Esophagus squamous epithelium (tissue), 5 donors: ENCODE measurements at places on chromosomes 7 and 10. TPM values are rescaled to one million over a fixed set of nuclear protein-coding genes. Genes with fewer than 3 reads are reported as not detected.

The NRF1 gene
- 13.8 TPM for total RNA-seq

The PNLIPRP1 gene
- not detected for total RNA-seq

The STAG3 gene
- total RNA-seq = not detected

DNA sequence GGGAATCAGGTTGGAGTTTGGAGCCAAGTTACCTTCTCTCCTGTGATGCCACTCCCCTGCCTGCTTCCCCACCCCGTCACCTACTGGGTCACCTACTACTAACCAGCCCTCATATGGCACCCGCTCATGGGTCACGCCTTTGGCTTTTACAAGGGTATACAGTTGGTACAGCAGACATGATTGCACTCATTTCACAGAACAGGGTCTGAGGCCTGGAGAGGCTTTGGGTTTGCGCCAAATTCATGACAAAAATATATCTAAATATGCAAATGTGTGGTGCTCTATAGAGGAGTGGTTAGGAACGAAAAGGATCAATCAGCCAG, 10.7 kb downstream of the CRYGN start:
- H3K4me1 ChIP-seq = peaks cover 6% of the 10 kb centered on the region
- peak overlapping the region; percentile 46 for H3K27ac ChIP-seq
- H3K4me3 ChIP-seq = no peak overlapping the region
- no peaks in the 10 kb centered on the region for H3K36me3 ChIP-seq
- no peak for DNase-seq

DNA sequence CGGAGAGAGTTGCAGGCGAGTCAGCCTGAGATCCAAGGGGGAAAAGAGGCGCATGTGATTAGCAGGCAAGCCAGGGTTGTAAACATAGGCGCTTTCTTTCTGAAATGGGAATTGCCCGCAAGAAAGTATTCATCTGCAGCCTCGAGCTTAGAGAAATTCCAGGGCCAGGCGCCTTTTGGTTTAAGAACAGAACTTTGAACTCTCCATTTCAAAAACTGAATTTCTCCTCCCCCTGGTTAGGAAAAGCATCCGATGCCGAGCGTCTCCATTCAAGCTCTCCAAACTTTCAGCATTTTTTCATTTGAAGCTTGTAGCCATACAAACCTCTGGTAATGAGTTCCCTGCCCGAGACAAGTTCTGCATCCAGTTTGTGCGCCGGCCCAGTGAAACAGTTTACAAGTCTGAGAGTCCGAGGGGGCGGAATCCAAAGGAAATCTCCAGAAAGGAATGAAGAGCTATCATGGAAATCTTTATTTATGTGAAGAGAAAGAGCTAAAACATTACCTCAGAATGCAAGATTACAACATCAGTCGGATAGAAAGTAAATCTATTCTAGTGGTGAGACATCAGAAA, 69.9 kb downstream of the FAM204A start:
- peaks cover 39% of the 10 kb centered on the region for H3K4me1 ChIP-seq
- no peaks in the 10 kb centered on the region for H3K36me3 ChIP-seq
- H3K27me3 ChIP-seq = no peaks in the 10 kb centered on the region
- H3K27ac ChIP-seq = peak overlapping the region; percentile 7
